CD4-positive, alpha-beta T cell treated with Interleukin-12 subunit alpha and Interleukin-12 subunit beta, for 1 hour (primary cell): ENCODE measurements at places on chromosomes 1 and 21.

- DNase-seq, result no peak
Observed at GRCh38 chr1:205939690-205940330, 3.4 kb downstream of the SLC26A9 start.

DNA sequence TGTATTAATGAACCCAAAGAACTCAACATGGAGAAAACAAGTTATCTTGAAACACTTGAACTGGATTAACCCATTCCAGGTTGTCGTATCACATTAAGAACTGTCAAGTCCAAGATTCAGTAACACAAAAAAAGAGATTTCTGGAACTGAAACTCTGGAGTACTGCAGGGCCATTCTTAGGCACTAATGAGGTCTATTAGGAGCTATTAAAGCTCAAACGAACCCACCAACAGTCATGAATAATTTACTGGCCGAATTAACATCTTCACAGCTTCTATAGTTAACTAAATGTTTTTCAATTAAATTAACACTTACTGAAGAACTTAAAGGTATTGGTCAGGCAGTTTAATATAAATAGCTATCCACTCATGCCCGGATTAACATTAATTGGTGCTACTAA is 4.6 kb downstream of the CSDE1 start:
- DNase-seq, result no peak

DNA sequence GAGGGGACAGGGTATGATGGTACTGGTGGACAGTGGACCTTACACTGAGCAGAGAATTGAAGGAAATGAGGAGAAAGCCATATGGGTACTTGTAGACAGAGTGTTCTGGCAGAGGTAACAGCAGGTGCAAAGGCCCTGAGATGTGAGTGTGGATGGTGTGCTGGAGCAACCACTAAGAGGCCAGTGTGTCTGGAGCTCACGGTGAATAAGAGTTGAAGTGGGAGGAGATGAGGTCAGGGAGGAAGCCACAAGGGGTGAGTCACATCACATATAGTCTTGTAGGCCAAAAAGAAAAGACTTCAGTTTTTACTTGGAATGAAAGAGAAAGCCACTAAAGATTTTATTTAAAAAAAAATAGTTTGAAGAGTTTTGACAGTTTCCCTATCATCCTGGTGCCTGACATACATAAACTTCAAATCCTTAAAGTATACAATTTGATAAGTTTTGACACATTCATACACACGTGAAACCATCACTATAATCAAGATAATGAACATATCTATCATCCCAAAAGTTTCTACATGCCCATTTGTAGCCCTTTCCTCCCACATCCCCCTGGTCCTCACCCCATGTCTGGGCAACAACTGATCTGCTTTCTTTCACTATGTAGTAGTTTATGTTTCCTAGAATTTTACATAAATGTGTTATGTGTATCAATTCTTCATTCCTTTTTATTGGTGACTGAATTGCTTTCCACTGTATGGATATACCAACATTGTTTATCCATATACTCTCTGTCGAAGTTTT is 148.4 kb downstream of the GPATCH2 start:
- DNase-seq, result peak; percentile 1

DNA sequence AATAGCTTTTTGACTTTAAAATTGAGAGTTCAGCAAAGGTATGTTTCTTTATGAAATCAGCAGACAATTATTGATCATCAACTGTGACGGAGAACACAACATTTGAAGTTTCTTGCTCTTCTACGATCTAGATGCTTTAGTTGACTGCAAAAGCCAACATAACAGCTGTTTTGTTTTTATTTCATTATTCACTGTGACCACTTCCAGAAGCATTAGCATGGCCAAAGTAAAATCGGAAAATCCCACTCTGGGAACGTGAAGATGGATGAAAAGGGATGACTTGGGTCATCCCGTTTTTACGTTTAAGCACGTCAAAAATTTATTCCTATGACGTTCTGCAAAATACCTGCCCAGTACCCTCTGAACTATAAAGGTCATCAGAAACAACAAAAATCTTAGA is 833.0 kb upstream of the ADAMTS5 start:
- no peak for DNase-seq

DNA sequence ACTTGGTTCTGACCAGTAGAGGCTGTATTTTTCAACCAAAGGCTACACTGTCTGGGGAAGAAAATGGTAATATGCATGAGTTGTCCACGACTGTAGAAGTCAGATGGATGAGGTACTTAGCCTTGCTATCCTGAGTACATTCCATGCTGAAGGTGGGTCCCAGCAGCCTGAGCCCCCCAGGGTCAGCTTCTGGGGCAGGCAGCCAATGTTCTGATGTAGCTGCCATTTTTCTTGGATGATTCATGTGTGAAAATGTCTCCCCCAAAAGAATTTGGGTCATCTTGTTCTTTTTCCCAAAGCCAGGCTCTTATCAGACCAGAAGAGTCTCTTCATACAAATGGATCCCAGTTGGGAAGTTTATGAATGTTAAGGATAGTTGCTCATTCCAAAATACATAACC is 172.2 kb upstream of the UBE2U start:
- no peak for DNase-seq

DNA sequence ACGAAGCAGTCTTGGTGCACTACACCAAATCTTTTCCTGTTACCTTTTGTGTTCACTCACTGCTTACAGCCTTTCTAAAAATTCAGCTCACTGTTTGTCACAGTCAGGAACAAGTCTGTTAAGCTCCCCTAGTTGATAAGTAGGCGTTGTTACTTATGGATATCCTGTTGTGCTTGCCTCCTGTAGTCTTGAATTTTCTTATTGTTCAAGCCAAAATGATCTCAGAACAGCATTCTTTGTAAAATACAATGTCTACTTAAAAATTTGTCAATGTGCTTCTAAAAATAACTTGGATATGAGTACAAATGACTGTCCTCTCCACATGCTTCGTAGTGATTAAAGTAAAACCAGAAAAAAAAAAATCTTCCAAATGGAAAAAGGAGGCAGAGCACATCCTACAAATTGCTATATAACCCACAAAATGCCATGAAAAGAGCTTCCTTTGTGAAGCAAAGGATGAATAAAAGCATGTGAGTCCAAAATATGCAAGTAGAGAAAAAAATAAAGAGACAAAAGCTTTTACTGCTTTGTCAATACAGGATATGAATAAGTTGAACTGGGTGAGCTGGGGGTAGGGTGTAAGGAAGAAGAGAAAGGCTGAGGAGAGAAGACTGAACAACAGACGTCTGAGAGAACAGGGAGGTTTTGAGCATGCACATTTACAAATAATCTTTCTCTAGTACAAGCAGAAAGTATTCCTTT is 228.9 kb upstream of the ADGRL4 start:
- DNase-seq, result no peak

GRCh38 chr1:48469616-48470480 is 2.2 kb downstream of the SPATA6 start:
- peak; percentile 11 for DNase-seq

- DNase-seq, result no peak
Observed at GRCh38 chr1:181998858-181999257, 62.7 kb downstream of the ZNF648 start.

- DNase-seq, result no peak
Observed at GRCh38 chr1:21894034-21894881, 42.9 kb downstream of the HSPG2 start.

GRCh38 chr1:242710847-242711246 is 186.3 kb upstream of the PLD5 start:
- DNase-seq, result no peak

DNA sequence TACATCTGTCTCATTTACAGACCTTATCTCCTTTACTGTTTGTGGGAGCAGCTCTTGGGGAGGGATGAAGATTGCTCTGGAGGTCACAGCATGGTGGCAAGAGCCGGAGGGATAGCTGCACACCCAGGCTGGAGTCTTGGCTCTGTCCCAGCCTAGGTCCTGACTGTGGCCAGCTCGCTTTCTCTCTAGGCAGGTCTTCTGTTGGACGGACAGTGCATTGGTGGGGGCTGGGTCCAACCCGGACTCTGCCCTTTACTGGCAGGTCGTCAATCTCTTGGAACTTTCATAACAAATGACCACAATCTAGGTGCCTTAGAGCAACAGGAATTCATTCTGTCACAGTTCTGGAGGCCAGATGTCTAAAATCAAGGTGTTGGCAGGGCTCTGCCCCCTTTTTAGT is 319.8 kb upstream of the C1orf174 start:
- DNase-seq, result no peak

GRCh38 chr1:156376146-156376545 is 7.1 kb downstream of the RHBG start:
- DNase-seq, result no peak

GRCh38 chr1:160243767-160244166 is 18.6 kb downstream of the DCAF8 start:
- no peak for DNase-seq

- DNase-seq, result no peak
Observed at GRCh38 chr1:89552471-89553081, 27.9 kb downstream of the LRRC8B start.

- DNase-seq, result no peak
Observed at GRCh38 chr1:21794656-21795055, 11.7 kb upstream of the USP48 start.

- no peak for DNase-seq
Observed at GRCh38 chr1:189036628-189037027, 1441.0 kb downstream of the BRINP3 start.
